ENCODE measurements at places on chromosomes 3 and 15. TPM values are rescaled to one million over a fixed set of nuclear protein-coding genes. Genes with fewer than 3 reads are reported as not detected.

The ITPKA gene
- total RNA-seq = 2.7 TPM

The GP9 gene
- total RNA-seq = not detected

The AHSG gene
- not detected for total RNA-seq

The PRR20G gene
- total RNA-seq = not detected

The KLF15 gene
- 33.0 TPM for total RNA-seq

The AMT gene
- 20.5 TPM for total RNA-seq

The SERF2 gene
- total RNA-seq = 1,102 TPM

The TMOD2 gene
- total RNA-seq = 9.5 TPM

The WWTR1 gene
- 42.6 TPM for total RNA-seq

The PPP2R3A gene
- total RNA-seq = 107 TPM

Measured in Right ventricle myocardium inferior (tissue), 1 donor.